Stromal cell of bone marrow (primary cell): ENCODE measurements at places on chromosomes 1 and 21.

GRCh38 chr1:51236531-51237350, 668 bp downstream of the RNF11 start:
- no peak for DNase-seq

DNA sequence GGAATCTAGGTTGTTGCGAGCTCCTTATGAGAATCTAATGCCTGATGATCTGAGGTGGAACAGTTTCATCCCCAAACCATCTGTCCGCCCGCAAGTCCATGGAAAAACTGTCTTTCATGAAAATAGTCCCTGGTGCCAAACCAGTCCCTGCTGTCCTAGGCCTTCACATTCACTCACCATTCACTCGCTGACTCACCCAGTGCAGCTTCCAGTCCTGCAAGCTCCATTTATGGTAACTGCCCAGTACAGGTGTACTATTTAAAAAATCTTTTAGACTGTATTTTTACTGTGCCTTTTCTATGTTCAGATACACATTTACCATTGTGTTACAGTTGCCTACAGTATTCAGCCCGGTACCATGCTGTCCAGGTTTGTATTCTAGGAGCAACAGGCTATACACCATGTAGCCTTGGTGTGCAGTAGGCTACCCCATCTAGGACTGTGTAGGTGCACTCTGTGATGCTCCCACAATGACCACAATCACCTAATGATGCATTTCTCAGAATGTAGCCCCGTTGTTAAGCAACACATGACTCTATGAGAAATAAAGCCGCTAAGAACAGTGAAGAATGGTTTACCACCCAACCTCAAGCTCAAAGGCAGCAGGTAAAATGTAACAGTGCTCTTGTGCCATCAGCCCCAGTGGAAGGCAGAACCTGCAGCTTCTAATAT, 2.4 kb downstream of the ECHDC2 start:
- no peak for DNase-seq

GRCh38 chr1:231705806-231706760, 79.5 kb downstream of the DISC1 start:
- no peak for DNase-seq

DNA sequence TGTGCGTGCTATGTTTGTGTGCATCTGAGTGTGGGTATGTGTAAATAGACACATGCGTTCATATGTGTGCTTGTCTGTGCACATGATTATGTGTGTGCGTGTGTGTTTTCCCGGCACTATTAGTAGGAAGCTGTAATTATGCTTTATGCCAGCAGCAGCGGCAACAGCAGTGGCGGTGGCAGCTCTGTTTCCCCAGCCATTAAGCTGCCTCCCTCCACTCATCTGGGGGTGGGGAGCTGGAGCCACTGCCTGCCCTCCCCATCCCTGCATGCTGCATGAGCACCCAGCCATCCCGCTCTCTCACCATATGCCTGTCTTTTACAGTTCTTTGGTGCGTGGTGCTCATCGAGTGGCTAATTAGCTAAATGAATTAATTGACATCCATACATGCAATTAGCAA, 30.5 kb upstream of the ACOT11 start:
- no peak for DNase-seq

GRCh38 chr1:180594723-180595122, 36.0 kb downstream of the OVAAL start:
- DNase-seq = no peak

- no peak for DNase-seq
These were observed 23.1 kb upstream of the DYNLT5 start for GRCh38 chr1:66729119-66729518.

GRCh38 chr1:179124873-179125272, 43.0 kb downstream of the TOR3A start:
- peak; percentile 47 for DNase-seq

- no peak for DNase-seq
These were observed 34.2 kb downstream of the PKP1 start for GRCh38 chr1:201317551-201317950.

DNA sequence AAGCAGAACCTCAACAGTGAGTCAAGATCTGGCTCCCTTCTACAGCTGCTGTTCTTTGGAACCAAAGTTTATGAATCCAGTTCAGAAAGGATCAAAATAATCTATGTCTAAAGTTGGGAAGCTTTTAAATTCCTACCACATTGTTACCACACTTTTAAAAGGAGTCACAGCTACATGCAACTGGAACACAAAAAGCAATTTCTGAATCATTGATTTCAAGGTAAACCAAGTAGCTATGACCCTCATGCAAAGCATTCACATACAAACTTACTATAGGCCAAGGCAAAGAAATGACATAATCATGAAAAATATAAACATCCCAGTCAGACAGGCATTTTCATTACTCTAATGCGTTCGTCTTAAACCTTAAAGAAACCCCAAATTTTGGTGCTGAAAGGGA, 3.5 kb downstream of the SIPA1L2 start:
- DNase-seq = no peak

DNA sequence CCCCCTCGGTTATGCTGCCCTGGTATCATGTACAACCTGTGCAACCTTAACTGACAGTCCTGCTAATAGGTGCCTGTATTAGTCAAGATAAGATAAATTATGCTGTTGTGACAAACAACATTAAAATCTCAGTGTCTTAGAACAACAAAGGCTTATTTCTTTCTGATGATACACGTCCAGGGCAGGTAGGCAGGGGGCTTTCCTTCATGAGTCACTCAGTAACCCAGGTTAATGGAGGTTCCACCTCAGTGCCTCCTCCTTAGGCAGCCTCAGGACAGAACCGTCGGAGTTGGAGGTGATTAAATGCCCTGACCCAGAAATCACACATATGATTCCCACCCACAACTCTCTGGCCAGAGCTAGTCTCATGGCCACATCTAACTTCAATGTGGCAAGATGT, 94.6 kb upstream of the CASZ1 start:
- no peak for DNase-seq

GRCh38 chr1:191074881-191075280, 597.2 kb upstream of the BRINP3 start:
- no peak for DNase-seq

- DNase-seq = no peak
These were observed 2.3 kb downstream of the PLK3 start for GRCh38 chr1:44802306-44803061.

GRCh38 chr1:234962340-234962989, 166.2 kb downstream of the TOMM20 start:
- peak; percentile 97 for DNase-seq

DNA sequence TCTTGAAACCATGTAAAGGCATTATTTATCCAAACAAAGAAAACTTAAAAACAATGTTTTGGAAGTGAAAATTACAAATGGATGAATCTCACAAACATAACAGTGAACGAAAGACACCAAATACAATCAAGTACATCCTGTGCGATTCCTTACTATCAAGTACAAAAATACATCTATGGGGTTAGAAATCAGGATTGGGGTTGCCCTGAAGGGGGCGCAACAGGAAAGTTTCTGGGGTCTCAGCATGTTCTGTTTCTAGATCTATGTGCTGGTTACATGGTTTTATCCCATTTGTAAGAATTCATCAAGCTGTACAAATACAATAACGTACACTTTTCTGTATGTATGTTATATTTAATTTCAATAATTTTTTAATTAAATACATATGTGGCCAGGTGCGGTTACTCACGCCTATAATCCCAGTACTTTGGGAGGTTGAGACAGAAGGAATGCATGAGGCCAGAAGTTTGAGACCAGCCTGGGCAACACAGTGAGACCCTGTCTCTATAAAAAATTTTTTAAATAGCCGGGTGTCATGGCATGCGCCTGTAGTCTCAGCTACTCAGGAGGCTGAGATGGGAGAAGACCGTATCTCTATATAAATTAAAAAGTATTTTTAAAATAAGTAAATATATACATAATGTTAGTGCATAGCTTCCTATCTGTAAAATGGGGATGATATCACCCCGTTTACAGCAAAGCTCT, 121.5 kb upstream of the SOD1 start:
- no peak for DNase-seq

- no peak for DNase-seq
These were observed 43.3 kb downstream of the SSBP3 start for GRCh38 chr1:54362881-54363340.

GRCh38 chr1:170623171-170623570, 40.8 kb upstream of the PRRX1 start:
- peak; percentile 86 for DNase-seq

DNA sequence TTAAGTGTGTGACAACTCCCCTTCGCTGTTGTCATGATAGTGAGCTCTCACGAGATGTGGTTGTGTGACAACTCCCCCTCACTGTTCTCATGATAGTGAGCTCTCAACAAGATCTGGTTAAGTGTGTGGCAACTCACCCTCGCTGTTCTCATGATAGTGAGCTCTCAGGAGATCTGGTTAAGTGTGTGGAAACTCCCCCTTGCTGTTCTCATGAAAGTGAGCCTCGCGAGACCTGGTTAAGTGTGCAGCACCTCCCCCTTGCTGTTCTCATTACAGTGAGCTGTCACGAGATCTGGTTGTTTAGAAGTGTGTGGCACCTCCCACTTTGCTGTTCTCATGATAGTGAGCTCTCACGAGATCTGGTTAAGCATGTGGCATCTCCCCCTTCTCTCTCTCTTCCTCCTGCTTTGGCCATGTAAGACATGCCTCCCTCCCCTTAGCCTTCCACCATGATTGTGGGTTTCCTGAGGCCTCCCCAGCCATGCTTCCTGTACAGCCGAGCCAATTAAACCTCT, 25.1 kb upstream of the LSS start:
- peak; percentile 1 for DNase-seq

- DNase-seq = peak; percentile 32
These were observed 61.5 kb downstream of the ARHGEF16 start for GRCh38 chr1:3515774-3516480.

DNA sequence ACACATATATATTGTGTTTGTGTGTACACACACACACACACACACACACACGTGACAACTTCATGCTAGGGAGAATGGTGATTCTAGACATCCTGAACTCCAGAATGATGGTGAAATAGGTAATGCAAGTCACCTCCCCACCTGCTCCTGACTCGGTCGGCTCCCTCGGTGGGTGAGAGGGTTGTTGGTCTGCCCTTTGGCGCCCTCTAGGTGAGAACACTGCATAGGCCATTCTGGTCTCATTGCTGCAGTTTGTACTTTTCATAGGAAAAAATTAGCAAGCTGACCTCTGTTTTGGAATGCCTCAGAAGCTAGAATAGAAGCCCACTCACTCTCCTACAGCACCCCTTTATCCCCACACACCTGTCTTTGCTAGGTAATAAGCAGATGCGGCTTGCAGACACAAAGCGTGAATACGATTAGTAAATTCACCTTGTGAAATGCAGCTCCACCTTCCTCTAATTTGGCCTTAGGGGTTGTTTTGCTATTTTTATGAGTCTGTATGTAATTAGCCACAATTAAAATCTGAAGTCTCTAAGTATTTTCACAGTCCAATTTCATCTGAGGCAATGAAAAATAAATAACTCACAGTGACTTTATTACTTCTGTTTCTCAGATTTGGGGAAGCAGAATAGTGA, 130.0 kb upstream of the KCNJ15 start:
- DNase-seq = peak; percentile 19

DNA sequence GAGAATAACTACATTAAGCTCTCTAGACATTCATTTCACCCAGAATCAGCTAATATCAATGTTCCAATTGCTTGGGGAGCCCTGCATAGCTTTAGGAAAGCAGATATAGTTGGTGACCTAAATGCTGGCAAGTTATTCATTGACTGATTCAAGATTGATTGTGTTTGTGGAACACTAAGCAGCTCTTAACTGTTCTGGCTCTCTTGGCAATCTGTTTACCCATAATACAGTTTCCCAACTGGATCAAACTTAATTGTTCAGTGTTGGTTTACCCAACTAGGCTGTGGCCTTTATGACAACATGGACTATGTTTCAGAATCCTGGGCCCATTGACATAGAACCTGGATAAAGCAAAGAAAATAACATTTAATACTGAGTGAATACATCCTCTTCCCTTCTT, 83.7 kb downstream of the NRDC start:
- no peak for DNase-seq

DNA sequence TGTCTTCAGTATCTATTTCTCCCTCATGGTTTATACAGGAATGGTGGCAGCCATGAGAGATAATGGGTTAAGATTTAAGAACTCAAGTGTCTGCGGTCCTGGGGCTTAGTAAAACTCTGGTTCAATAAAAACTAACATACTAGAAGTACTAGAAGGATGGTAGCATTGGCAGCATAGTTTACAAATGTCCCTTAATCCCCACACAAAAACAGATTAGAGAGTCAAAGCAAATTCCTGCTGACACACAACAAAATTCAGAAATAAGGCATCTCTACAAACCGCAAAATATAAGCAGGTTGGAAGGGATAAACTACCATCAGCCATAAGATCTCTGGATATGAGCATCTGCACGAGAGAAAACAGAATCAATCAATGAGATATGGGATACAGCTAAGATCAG, 234.4 kb downstream of the RERE start:
- no peak for DNase-seq

DNA sequence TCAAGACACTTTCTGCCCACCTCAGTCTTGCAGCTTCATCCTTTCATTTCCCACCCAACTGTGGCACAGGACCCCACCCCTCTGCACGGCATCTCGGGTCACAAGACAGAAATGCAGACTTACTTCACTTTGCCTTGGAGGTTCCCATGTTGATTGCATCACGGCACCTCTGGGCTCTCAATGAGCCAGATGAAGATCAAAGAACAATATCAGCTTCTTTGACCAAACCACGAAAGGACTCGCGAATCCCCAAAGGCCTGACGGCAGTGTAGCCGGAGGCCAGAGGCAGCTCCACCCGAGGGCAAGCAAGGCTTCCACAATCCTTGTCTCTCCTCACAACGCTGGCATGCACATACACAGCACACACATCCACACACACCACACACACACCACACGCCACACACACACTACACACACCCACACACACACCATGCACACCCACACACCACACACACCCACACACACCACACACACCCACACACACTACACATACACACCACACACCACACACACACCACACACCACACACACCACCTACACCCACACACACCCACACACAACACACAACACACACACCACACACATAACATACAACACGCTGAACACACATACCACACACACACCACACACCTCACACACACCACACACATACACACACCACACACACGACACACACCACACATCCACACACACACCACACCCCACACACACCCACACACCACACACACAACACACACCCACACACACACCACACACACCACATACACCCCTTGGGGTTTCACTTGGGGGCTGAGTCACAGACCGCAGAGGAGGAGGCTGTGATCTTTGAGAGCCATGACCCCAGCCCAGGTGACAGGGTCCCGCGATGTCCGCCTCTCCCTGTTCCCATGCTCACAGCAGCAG, 35.8 kb downstream of the UBASH3A start:
- no peak for DNase-seq

DNA sequence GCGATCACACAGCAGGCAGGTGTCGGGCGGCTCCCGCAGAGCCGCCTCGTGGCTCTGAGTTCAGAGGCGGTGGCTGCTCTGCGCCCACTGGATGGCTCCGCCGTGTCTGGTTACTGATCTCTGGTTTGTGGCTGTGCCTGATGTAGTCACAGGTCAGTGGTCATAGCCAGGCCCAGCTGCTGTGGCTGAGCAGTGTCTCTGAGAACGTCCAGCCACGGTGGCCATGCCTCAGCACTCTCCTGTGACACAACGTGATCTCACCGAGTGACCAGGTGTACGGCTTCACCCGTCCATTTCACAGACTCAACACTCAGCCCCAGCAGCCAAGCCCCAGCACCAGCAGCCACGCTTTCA, 61.2 kb downstream of the KCNN3 start:
- no peak for DNase-seq
